ENCODE measurements at places on chromosomes 3 and 15.

GRCh38 chr3:1228289-1228688 is 135.5 kb downstream of the CNTN6 start:
- no peak for DNase-seq

DNA sequence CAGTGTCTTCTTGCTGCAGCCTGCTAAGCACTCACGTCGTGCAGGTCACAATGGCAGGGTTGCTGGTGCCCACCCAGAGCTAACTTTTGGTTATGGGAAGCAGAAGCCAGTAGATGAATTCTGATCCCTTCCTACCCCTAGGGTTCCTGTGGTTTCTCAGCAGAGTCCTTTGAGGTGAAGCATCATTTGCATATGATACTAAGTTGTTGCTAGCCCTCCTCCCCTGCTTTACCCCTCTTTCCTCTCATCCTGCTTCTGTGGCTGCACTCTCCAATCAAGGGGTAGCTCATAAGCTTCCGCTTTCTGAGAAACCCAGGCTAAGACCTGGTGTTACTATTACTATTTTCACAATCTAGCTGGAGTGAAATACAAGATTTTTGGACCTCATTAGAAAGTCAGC is 22.1 kb upstream of the HEG1 start:
- no peak for DNase-seq

DNA sequence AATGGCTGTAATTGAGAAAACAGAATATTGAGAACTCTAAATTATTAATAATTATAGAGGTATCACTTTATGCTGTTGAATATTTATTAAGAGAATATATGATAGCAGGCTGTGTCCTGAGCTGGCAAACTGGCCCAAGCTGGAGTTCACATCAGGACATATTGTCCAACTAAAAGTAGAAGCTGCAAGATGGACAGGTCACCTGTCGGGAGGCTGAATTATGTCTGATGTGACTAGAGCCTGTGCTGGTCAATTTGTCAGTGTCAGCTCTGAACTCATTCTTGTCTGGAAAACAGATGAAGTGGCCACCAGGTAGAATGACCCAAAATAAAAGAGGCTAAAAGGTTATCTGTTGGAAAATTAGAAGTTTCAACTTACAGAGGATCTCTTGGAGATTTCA is 392.2 kb downstream of the LRTM1 start:
- DNase-seq = no peak

DNA sequence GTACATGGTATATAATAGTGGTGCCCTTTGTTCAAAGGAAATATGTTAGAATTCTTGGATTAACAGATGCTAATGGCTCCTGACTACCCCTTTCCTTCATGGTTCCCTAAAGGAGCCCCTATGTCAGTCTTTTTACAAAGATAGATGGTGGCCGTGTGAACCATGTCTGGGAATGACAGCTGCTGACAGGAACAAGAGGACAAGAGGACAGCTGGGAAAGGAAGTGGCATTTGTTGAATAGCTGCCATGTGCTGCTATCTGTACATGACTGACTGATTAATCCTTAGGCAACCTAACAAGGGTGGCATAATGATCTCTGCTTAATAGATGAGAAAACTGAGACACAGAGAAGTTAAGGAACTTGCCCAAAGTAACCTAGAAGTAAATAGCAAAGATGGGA is 321.7 kb downstream of the ZNF621 start:
- no peak for DNase-seq

GRCh38 chr3:170055209-170055608 is 17.4 kb downstream of the GPR160 start:
- DNase-seq = no peak

All from activated gamma-delta T cell (primary cell).